Mesenchymal stem cell (in vitro differentiated cells and primary cell): ENCODE measurements at places on chromosomes 7 and 10.
A peak's percentile ranks its signal among the peaks of the same experiment; 100 is the strongest.

DNA sequence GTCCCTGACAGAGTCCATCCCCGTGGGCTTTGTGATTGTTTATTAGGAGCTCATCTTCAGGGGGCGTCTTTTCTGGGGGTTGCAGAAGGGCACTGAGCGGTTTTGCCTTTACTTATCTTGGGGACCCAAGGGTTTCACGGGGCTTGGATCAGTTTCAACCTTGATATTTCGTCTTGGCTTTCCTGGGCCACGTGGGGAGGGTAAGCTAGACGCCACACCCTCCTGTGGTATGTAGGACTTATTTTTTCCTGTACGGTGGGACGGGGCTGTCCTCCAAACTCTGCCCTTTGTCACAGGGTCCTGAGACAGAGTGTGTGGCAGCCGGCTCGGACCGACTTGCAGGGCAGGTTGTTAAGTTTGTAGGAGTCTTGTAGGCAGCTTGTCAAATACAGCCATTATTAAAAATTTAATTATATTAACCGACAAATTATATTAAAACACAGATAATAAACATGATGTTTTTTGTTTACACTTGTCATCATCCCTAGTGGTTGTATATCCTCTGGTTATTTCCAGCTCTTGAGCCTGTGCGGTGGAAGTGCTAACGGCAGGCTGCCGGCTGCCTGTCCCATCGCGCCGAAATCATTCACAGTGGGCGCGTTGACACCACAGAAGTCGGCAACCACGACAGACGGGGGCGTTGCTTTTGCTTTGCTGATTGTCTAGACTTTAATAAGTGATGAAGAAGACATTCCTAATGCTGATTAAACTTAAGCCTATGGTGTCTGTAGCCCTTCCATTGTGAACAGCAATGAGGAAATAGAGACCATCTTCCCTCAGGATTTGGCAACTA, 193.2 kb downstream of the DNAJB6 start:
- no peak for DNase-seq

DNA sequence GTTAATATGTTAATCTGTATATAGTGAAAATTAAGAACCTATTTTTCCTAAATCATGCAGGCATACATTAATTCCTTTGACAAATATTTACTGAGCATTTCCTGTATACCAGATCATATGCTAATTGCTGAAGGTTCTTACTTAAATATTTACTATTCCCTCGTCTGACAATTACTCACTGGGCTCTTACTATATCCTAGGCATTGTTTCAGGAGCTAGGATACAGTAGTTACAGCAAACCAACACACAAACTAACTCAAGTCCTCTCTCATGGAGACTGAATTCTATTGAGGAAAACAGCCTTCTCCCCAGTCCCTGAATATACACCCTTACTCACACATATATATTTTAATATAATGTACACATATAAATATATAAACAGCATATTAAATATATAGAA, 786.0 kb downstream of the NRG3 start:
- DNase-seq: peak; percentile 12

DNA sequence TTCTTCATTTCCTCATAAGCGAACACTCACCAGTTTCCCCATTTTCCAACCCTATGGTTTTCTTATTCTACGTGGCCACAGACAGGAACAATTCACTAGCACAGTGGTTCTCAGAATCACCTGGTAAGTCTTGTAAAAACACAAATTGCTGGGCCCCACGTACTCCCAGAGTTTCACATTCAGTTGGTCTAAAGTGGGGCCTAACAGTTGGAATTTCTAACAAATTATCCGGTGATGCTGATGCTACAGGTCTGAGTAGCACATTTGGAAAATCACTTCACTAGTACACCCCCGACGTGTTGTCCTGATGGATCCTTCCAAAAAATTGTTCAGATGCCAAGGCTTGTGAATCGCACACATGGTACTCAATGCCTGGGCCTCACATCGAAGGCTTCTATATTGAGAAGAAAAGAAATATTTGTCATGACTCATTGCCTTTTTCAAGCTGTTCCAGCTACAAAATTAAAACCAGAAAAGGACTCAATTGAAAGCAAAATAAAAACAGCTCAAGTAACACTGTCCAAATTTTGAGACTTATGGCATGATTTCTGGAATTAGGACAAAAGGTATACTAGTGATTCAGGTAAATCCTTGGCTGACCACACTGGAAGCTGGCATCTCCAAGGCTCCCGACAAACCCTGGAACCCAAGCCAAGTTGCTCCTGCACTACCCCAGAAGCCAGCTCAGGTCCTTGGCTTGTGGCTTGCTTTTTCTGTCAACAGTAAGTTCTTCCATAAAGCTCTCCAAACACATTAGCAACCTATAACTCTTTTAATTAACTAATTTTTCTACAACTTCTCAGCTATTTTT, 12.9 kb upstream of the VIM start:
- DNase-seq: peak; percentile 87

GRCh38 chr7:15719311-15719710, 32.8 kb upstream of the MEOX2 start:
- DNase-seq: peak; percentile 4

GRCh38 chr10:88895250-88895649, 15.2 kb downstream of the STAMBPL1 start:
- no peak for DNase-seq

GRCh38 chr10:1461016-1461415, 276.3 kb downstream of the ADARB2 start:
- DNase-seq: no peak

- DNase-seq: no peak
These were observed 3.7 kb upstream of the HOXA7 start for GRCh38 chr7:27160145-27160545.

- DNase-seq: no peak
These were observed 165.9 kb upstream of the PLXNA4 start for GRCh38 chr7:132742189-132742612.

DNA sequence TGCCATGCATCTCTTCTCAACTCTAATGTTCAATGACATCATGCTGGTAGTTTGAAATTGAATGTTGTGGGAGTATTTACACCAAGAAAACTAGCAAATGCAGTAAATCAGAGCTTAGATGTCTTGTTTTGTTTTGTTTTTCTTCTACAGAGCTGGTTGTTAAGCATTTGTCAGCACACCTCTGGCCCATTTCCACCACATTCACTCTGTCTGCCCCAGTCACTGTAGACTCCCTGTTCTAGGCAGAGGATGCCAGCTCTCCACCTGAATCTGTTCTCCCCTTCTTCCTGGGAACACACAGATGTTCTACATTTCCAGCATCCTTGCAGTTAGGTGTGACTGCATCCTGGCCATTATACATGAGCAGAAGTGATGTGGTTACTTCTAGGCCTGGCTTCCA, 4.1 kb upstream of the ARHGAP22 start:
- DNase-seq: peak; percentile 72

- no peak for DNase-seq
These were observed 97.2 kb upstream of the BTBD16 start for GRCh38 chr10:122173766-122174435.

- no peak for DNase-seq
These were observed 58.4 kb downstream of the NRF1 start for GRCh38 chr7:129669901-129670300.

- DNase-seq: no peak
These were observed 41.9 kb downstream of the NKX6-2 start for GRCh38 chr10:132743925-132744490.

DNA sequence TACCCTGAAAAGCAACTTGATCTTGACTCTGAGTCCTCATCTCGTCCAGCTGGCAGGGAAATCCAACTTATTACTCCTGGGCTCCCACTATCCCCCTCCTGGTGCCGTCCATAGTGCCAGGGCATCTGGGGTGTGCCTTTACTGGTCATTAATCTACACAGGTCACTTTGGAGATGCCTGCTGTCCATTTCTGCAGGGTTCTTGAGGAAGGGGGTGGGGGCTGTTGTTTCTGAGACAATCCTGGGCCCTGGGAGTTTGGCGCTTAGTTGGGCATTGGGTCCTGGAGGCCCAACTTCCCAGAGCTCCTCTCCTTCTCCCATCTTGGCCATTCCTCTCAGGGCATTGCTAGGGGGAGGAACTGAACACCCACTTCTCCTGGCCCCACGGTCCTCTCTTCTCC, 6.0 kb upstream of the TACR2 start:
- DNase-seq: no peak

GRCh38 chr7:41996381-41997035, 240.5 kb downstream of the GLI3 start:
- peak; percentile 41 for DNase-seq

DNA sequence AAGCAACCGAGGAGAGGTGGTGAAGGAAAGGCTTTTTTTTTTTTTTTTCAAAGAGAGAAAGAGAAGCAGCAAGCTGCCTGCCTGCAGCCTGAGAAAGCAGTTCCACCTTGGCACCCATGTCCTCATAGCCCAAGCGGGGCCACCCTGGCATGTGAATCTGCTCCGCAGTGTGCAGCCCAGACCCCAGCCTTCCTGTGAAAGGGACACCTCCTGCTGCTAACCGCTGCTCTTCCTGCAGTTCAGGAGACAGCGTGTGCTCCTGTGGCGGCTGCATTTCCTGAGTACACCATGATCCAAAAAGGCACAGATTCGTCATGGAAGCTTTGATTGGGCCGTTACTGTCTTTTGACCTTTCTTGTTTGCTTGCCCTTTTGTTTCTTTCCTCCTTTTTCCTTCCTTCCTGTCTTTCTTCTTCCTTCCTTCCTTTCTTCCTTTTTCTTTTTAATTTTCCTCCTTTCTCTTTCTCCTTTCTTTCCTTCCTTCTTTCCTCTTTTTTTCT, 38.1 kb downstream of the IKZF1 start:
- DNase-seq: no peak

DNA sequence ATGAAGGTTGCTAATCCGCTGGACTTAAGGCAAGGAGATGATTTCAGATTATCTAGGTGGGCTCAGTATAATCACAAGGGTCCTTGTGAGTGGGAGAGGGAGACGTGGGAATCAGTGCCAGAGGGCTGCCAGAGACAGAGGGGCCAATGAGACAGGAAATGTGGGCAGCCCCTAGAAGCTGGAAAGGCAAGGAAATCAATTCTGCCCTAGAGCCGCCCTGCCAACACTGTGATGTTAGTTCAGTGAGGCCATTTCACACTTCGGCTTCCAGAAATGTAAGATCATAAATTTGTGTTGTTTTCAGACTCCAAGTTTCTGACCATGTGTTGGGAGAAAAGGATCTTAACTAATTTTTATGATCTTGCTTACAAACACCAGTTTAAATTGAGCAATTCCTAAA, 3.6 kb upstream of the GPNMB start:
- DNase-seq: no peak

GRCh38 chr7:95686109-95686508, 86.2 kb upstream of the DYNC1I1 start:
- peak; percentile 74 for DNase-seq

GRCh38 chr10:11329062-11329673, 282.3 kb downstream of the USP6NL start:
- DNase-seq: no peak

- DNase-seq: no peak
These were observed 52.6 kb downstream of the ITGB1 start for GRCh38 chr10:32905466-32905865.

GRCh38 chr7:45184326-45185027, 26.9 kb downstream of the RAMP3 start:
- no peak for DNase-seq

- DNase-seq: peak; percentile 38
These were observed 4.1 kb downstream of the ERCC6 start for GRCh38 chr10:49534670-49535381.

- no peak for DNase-seq
These were observed 85.8 kb upstream of the PRKCQ start for GRCh38 chr10:6665847-6666246.

DNA sequence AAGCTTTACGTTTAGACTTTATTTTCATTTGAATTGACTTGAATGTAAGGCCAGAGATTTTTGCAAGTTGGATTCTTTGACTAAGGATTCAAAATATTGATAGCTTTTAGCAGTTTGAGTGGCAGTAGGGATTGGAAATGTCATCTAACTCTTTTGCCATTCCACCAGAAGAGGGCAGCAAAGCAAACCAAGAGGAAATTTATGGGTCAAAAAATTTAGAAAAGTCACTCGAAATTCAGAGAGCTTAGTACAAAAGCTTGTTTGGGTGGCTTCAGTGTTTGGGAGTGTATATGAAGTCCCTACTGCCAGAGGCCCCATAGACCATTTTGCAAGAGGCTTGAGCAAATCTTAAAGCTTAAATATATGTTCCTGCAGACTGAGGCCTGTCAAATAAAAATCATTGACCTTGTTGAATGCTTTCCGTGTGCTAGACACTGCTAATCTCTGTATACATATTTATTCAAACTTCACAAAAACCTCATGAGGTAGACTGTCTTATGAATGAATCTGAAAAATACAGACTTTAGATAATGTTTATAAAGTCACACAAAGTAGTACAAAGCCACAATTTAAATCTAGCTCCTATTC, 44.6 kb upstream of the RSBN1L start:
- peak; percentile 57 for DNase-seq
